ENCODE measurements at places on chromosomes 3 and 15. TPM values are rescaled to one million over a fixed set of nuclear protein-coding genes. Genes with fewer than 3 reads are reported as not detected.

GRCh38 chr3:184561913-184562877, 610 bp downstream of the EPHB3 start:
- peak; percentile 32 for DNase-seq

GRCh38 chr3:184811034-184811433, 932 bp upstream of the VPS8 start:
- peak; percentile 19 for DNase-seq

- no peak for DNase-seq
Observed at GRCh38 chr15:50134524-50135024, 15.5 kb upstream of the ATP8B4 start.

GRCh38 chr15:39959411-39959810, 25.5 kb downstream of the EIF2AK4 start:
- DNase-seq, result no peak

DNA sequence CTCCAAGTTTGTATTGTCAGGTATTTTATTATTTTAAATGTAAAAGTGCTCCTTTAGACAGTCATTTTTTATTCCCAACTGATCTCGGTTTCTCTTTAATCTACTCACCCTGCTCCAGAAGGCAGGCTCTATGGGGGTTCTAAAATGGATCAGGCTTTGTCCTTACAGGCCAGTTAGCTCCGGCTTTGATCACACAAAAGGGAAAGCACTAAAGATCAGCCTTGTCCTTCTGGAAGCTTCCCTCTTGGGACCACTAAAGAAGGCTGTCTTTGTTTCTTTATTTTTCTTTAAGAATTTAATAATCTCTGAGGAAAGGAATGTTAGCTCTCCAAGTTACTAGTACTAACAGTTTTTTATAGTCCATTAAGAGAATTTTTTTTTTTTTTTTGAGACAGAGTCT, 560.5 kb upstream of the ZNF717 start:
- DNase-seq, result no peak

- no peak for DNase-seq
Observed at GRCh38 chr3:99503350-99503749, 135.0 kb upstream of the COL8A1 start.

DNA sequence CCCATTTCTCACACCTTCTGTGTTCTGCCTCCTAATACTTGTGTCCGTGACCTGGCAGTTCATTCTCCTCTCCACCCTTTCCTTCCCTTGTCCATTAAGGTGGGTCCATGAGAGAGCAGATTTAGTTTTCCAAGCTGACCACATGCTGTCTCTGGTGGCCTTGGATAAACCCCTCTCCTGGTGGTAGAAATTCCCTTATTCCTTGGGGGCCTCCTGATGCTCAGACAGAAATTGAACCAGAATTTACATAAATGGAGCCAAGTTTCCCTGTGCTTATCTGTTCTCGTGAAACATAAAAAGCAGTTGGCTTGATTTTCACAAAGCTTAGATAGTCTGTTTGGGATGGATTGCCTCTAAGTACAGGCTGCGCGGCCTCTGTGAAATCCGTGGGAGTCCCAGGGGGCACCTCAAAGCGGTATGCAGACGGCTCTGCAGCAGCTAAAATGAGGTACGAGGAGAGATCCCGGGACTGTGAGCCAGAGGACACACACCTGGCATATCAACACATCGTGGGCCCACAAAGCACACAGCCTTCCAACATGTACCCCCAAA, 101.0 kb upstream of the NMNAT3 start:
- no peak for DNase-seq

DNA sequence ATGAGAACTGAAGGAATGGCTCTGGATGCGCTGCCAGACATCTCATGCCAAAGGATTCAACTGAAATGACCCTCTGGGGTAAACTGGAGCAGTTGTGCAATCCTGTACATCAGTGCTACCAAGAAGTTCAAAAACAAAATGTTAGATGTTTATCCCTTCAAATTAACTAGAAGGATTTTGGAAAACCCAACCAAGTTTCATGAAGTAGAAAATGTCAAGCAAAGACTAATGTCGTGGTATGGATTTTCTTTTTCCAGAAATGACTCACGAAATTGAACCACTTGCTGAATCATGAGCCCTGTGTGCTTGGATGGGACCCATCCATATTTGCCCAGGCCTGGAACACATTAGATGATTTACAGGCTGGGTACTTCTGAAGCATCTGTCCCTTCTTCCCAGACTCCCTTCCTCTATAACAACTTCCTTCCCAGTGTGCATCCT, 101.6 kb downstream of the LRTM1 start:
- DNase-seq, result no peak

DNA sequence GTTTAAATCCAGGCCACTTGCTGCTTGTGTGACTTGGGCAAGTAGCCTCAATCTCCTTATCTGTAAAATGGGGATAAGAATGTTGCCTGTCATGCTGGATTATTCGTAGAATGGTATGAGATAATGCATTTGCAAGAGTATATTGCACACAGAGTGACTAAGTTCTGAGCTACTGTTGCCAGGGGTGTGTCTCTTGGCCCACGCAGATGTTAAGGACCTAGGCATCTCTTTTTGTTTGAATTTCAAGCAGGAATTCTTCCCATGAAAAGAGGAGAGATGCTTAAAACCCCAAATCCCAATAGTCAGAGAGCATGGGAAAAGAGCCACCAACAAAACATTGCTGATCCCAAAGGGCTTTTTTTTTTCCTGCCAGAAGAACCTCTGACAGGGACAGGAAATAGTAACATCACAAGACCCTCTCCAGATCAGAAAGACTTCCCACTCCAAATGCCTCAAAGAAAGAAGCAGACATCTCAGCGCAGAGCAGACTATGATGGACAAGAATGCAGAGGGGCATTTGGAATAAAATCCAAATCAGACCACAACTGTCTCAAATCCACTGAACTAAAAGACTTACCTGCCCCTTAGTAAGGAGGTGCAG, 90.5 kb downstream of the MRPL46 start:
- DNase-seq, result no peak

GRCh38 chr15:27427276-27427675, 456.3 kb downstream of the GABRG3 start:
- no peak for DNase-seq

- DNase-seq, result no peak
Observed at GRCh38 chr3:15581471-15582394, 19.6 kb downstream of the HACL1 start.

- peak; percentile 77 for DNase-seq
Observed at GRCh38 chr3:151135541-151136337, 50.3 kb downstream of the MED12L start.

DNA sequence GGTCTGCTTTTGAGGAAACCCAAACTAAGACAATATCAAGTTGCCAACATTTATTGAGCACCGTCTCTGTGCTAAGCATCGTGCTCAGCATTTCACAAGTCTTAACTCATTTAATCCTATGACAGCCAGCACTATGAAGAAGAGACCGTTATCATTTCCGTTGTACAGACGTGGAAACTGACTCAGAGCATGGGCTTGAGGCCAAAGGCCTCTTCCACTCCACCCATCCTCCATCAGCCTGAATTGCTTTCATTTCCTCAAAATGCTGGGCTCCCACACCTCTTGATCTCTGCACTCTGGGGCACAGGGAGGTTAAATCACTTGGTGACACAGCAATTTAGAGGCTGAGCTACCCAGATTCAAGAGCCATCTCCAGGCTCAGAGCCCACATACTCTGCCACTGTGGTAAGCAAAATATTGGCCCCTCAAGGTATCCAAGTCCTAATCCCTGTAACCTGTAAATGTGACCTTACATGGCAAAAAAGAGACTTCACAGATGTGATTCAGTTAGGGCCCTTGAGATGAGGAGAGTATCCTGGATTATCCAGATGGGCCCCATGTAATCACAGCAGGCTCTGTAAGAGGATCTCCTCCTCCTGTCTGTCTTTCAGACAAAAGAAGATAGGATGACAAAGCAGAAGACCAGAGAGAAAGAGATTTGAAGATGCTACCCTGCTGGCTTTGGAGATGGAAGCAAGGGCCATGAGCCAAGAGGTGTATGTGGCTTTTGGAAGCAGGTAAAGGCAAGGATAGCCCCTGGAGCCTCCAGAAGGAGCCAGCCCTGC, 24.3 kb upstream of the FLNB start:
- peak; percentile 79 for DNase-seq

DNA sequence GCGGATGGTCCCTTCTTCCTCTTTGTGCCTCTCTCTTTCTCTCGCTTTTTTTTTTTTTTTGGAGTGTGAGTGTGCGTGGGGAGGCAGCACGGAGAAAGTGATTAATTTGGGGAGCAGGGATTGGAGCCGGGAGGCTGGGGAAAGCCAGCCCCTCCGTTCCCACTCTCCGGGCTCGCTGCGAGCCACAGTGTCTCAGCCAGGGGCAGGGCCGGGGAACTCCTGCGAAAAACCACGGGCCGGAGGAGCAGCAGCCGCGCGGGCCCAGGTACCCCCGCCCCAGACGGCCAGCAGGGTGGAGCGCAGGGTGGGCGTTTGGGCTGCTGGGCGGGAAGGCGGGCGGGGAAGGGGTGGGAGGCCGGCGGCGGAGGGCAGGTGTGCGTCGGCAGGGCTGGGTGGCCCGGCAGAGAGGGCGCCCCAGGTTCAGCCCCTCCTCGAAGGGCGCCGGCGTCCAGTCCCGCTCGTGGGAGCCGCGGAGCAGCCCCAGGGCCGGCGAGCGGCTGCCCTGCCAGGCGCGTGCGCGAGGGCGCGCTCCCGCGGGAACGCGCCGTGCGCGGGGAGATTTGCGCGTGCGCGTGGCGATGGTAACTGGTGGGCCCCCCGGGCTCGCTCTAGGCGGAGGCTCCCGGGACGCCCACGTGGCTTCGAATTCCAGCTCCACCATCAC, 1.4 kb downstream of the CHL1 start:
- DNase-seq, result no peak

Gene SLC24A5
- total RNA-seq, result not detected

- DNase-seq, result peak; percentile 80
Observed at GRCh38 chr15:84982301-84982920, 755 bp downstream of the PDE8A start.

Gene CCR3
- not detected for total RNA-seq

DNA sequence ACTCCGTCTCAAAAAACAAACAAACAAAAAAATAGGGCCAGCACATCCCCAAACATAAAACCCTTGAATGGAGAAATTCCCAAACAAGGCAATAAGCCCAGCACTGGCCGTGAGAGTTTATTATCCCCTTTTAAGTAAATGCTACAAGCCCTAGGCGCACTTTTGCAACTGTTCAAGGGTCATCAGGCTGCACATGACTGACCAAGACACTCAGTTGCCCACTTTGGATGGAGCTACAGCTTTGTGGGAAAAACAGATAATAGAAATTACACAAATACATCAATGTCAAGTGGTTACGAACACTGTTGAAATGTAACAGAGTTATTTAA, 33.7 kb upstream of the ZNF445 start:
- no peak for DNase-seq

DNA sequence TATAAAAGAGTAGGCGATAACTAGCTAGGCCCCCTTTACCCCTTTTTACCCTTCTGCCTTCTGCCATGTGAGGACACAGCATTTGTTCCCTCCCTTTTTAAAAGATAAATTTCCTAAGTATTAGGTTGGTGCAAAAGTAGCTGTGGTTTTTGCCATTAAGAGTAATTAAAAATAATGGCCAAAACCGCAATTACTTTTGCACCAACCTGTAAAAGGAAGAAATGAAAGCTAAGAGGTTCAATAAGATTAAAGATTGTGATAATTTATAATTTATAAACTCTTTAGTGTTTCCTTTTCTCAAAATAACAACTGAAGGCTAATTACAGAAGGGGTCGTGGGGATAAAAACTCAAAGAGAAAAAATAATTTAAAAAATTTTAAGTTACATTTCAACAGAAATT, 283.5 kb upstream of the PDZRN3 start:
- DNase-seq, result no peak

- no peak for DNase-seq
Observed at GRCh38 chr3:42377681-42378080, 32.7 kb downstream of the LYZL4 start.

DNA sequence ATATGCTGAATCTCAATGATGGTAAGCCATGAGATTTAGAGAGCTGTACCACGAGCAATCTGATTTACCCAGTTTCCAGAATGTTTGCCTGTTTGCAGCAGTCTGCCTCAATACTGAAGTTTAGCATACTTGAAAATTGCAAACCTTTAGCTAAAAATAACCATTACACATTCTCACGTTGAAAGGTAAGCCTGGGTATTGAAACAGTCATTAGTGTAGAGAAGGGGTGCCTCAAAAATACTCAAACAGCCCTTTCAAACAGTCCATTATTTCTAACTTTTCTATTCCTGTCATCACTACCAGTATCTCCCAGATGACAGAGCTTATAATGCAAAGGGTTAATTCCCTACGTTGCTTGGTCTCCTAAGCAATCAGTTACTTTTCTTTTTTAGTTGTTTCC, 111.8 kb upstream of the MBNL1 start:
- no peak for DNase-seq

GRCh38 chr15:50123861-50124557, 5.0 kb upstream of the ATP8B4 start:
- DNase-seq, result peak; percentile 43

DNA sequence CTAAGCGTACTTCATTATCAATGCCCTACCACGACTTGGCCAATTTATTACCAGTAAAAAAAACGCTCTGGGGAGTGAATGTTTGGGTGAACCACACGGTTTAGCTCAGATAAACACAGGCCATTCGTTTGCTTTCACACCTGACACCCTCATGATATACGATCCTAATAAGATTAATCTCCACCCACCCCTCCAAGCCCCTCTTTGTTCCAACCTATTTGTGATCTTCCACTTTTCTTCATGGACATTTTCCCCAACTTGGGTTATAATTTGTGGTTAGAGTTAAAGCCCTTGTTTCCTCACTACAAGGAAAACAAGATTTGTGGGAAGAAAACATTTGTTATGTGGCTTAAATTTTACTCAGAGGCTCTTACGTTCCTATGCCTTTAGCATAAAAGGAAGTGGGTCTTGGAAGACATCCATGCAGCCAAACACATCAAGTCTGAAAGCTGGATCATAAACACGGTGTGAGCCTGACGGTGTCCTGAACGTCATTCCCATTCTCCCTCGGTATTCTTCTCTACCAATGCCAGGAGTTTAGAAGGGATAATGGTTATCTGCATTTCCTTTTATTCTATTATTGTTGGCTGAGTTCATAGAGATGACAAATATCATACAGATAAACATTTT, 518.9 kb downstream of the NR2F2 start:
- no peak for DNase-seq

- DNase-seq, result no peak
Observed at GRCh38 chr15:80188251-80188650, 35.5 kb downstream of the FAH start.

GRCh38 chr15:90266061-90266431, 574 bp downstream of the NGRN start:
- DNase-seq, result peak; percentile 70

- DNase-seq, result no peak
Observed at GRCh38 chr3:190716961-190717360, 145.5 kb downstream of the GMNC start.

DNA sequence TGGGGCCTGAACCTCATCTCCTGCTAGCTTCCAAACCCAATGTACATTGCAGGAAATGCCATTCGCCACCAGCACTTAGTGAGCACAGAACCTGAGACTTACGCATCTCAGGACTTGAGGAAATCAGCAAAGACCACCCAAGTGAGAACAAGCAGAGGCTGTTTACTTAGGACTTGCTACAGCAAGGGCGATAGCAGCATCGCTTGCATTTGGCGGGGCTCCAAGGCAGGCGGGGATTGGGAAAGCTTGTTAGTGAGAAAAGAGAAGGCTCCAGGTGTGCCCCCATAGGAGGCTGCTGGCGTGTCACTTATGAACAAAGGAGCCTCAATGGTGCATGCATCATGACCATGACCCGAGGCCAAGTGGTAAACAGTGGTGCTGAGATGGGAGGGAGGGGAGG, 19.7 kb downstream of the SLC6A20 start:
- no peak for DNase-seq

Data from activated CD4-positive, alpha-beta T cell treated with anti-CD3 and anti-CD28 coated beads for 36 hours (primary cell).